ENCODE measurements at places on chromosomes 4 and X. TPM values are rescaled to one million over a fixed set of nuclear protein-coding genes. Genes with fewer than 3 reads are reported as not detected.

Gene ZNF185
- polyA plus RNA-seq: 1.4 TPM

Gene C1GALT1C1
- polyA plus RNA-seq: 7.4 TPM

Gene ITIH6
- polyA plus RNA-seq: 0.03 TPM

Gene TNMD
- not detected for polyA plus RNA-seq

Gene KIAA0232
- 6.7 TPM for polyA plus RNA-seq

Gene RGN
- 315 TPM for polyA plus RNA-seq

Gene GPC4
- polyA plus RNA-seq: 1.9 TPM

Gene ANOS1
- not detected for polyA plus RNA-seq

Gene LEF1
- polyA plus RNA-seq: 4.7 TPM

Gene SLC4A4
- polyA plus RNA-seq: 14.8 TPM

Gene SCRG1
- 0.43 TPM for polyA plus RNA-seq

Gene CYP4V2
- 28.6 TPM for polyA plus RNA-seq

Gene ASB5
- 2.0 TPM for polyA plus RNA-seq

Gene OTUD5
- polyA plus RNA-seq: 57.5 TPM
